Renal pelvis (tissue), 12 donors: ENCODE measurements at places on chromosomes 11 and 22. TPM values are rescaled to one million over a fixed set of nuclear protein-coding genes. Genes with fewer than 3 reads are reported as not detected.

The GPR83 gene
- polyA plus RNA-seq: 0.50 TPM

GRCh38 chr11:118928870-118929500 lies 3.3 kb upstream of the BCL9L start:
- peak; percentile 83 for DNase-seq

DNA sequence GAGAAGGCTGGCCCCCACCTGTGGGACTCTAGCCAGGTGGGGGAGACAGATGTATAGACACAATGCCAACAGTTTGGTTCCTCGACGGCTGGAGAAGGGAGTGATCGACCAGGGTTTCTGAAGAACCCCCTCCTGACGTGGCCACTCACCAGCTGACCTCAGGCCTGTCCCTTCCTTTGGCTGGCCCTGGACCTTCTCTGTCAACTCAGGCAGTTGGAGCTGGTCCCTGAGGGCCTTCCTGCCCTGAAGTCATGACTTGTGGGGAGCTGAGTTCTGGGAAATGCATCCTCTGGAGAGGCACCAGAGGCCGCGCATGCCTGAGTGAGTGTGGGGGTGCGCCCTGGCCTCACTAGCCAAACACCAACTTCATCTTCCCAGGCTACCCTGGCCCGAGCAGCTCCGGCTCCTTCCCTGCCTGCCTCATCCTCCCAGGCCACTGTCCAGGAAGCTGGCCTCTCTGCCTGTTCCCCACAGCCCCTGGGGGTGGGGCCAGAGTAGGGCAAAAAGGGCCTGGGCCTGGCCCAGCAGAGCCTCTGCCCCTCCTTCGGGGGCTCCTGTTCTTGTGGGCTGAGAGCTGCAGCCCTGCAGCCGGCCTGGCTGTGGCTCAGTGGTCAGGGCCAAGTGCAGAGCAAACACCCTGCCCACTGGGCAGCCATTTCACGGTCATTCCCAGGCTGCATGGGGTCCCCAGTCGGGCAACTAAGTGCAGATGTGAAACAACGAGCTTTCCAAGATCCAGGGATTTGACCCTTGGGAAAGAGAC lies 23.6 kb downstream of the TXN2 start:
- no peak for DNase-seq

DNA sequence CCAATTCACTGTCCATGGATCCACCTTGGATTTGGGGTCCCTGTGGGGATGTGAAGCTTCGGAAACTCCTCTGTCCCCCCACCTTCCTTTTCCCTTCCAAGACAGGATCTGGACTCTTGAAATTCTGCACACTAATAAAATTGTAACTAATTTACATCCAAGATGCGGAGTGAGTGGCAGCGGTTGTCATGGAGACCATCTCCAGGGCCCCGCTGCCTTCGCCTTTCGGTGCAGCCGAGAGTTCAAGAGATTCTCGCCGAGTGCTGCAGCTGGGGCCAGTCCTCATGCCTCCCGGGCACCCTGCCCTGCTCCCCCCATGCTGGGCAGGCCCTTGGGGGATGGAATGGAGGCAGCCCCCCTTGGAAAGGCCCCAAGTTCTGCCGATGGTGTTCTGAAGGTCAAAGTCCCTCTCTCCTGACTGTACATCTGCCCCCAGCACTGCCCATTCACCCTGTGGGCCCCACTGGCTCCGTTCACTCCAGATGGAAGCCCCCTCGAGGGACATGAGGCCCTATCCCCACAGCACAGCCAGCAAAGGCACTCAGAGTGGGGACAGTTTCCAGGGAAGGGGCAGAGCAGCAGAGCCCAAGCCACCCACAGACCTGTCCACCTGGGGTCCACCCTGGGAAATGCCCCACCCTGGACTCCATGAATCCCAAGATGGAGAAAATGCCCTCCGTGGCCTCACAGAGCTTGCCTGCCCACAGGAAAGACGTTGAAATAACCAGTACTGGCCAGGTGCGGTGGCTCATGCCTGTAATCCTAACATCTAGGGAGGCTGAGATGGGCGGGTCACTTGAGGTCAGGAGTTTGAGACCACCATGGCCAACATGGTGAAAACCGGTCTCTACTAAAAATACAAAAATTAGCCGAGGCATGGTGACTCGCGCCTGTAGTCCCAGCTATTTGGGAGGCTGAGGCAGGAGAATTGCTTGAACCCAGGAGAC lies 25.9 kb downstream of the IGLL1 start:
- DNase-seq: no peak
